ENCODE measurements at places on chromosomes 1 and 21.

DNA sequence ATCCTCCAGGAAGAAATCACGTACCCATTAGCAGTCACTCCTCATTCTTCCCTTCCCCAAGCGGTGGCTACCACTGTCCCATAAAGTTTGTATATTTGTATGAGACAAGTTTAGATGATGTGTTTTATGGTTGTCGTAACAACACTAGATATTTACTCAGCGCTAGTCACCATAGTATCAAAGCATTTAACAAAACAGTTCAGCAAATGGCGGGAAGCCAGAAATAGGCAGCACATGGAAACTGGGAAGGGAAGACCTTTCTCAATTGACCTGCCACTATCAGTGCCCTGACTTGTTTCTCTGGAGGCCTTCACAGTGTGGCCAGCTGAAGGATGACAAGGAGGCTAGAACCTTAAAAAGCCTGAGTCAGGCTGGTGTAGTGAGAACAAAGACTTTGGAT lies 31.1 kb downstream of the CNST start:
- DNase-seq = no peak

DNA sequence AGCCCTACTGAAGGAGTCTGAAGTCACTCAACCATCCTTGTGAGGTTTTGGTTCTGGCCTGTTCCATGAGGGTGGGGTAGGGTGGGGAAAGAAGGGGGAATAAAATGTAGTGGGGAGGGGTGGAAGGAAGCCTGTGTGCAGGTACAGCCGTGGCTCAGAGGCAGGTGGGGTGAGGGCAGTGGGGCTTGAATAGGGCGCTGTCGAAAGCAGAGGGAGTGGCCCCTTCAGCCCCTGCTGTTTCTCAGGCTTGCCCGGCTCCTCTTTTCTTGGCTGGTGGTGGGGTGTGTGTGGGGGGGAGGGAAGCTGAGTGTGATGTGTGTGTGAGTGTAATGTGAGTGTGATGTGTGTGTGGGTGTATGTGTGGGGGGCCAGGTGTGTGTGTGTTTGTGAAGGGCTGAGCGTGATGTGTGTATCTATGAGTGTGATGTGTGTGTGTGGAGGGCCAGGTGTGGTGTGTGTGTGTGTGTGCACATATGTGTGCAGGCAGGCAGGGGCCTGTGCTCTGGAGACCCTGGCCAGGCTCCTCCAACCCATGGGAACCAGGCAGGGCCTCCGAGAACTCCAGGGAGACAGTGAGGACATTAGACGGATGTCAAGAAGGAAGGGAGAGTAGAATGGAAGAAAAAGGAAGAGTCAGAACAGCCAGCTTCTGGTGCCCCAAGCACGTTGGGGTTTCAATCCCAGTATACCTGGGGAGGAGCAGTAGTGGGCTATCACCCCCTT lies 9.0 kb downstream of the SOX13 start:
- no peak for DNase-seq

- DNase-seq = no peak
Observed at GRCh38 chr1:226407199-226407496, 745 bp downstream of the PARP1 start.

DNA sequence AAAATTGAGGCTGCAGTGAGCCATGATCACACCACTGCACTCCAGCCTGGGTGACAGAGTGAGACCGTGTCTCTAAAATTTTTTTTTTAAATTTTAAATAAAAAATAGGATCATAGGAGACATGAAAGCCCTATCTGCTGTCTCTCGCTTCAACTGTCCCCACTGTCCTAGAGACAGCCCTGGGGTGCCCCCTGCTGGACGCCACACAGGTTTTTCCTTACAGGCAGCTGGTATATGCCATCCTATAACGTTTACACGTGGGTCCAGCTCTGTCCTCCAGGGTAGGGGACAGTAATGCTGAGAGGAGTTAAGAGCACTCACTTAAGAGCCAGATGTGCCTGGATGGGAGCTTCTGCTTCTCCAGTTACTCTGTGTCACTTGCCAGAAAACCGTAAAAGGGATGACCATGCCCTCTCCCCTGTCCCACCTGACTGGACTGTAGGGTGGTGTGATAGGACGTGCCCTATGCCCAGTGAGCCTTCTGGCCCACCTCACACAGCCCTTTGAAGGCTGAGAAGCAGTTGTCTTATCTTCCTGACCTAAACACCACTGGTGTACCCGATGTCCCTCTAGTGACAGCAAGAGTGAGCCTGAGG lies 8.5 kb downstream of the FBXO2 start:
- peak; percentile 80 for DNase-seq

DNA sequence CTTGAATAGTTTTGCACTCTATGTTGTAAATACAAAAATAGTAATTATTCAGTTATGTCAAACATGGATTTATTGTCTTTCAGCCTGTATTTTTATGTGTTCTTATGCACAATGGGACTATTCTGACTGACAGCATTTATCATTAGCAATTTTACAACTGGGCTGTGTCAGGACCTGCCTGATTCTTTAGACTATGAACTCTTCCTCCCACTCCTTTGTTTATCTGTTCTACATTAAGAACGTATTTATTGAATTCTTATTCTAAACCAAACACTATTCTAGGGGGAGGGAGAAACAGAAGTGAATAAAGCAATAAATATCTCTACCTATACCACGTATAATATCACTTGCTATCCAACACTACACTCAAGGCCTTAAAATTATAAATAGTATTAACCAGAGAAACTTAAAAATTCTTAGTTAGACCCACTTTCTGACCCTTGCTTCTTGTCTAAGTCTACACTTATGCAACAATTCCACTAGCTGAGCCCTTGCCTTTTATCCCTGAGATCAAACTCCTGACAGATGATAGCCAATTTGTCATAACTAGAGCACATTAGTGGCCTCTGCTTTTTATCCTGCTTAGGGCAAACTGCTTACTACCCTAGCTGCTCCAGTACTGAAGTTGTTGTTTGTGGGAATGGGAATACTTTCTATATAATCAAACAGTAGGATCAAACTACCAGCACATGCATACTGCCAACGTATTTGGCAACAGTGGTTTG lies 494.3 kb downstream of the BRINP3 start:
- no peak for DNase-seq

- no peak for DNase-seq
Observed at GRCh38 chr1:1182491-1183220, 9.0 kb downstream of the TTLL10 start.

DNA sequence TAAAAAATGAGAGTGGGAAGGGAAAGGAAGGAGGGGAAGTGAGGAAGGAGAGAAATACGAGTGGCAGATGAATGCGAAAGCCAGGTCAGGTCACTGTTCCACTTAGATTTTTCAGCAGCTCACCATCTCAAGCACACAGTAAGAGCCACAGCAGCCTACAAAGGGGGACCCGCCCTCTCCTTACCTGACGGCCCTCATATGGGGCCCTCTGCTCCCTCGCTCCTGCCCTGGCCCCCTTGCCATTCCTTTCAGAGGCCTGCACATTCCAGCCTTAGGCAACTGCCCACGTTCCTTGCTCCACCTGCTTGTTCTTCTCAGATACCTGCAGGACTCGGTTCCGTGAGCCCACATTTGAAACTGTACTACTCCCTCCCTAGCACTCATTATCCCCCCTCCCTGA lies 22.0 kb downstream of the VPS26C start:
- DNase-seq = no peak

DNA sequence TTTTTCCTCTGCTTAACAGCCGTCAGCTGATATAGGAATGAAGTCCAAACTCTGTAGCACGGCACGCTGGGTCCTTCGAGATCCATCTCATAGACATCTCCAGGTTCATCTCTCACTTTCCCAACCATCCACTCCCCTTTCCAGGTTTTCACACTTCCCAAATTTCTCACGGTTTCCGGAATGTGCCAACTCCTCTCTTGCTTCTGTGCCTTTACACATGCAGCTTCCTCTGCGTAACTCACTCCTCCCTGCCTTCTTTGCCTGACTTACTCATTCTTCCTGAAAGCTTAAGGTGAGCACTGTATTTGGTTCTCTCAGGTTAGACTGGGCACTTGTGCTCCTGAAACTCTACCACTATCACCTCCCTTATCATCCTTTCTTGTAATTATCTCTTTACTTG lies 168.4 kb downstream of the PCNX2 start:
- DNase-seq = no peak
